ENCODE measurements at places on chromosomes 16 and 17.

DNA sequence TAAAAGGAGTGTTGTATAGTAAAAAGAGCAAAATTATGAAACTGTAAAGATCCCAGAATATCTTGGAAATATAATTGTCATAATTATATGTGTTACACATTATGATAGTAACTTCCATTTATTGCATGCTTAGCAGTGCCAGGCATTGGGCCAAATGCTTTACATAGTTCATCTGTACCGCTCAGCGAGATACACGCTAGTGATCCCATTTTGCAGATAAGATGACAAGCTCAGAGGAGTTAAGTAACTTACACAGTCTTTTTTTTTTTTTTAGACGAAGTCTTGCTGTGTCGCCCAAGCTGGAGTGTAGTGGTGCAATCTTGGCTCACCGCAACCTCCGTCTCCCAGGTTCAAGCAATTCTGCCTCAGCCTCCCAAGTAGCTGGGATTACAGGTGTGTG is 6.8 kb upstream of the EZH1 start:
- no peak for DNase-seq

GRCh38 chr16:75618780-75619179 is 4.3 kb downstream of the ADAT1 start:
- DNase-seq = no peak

DNA sequence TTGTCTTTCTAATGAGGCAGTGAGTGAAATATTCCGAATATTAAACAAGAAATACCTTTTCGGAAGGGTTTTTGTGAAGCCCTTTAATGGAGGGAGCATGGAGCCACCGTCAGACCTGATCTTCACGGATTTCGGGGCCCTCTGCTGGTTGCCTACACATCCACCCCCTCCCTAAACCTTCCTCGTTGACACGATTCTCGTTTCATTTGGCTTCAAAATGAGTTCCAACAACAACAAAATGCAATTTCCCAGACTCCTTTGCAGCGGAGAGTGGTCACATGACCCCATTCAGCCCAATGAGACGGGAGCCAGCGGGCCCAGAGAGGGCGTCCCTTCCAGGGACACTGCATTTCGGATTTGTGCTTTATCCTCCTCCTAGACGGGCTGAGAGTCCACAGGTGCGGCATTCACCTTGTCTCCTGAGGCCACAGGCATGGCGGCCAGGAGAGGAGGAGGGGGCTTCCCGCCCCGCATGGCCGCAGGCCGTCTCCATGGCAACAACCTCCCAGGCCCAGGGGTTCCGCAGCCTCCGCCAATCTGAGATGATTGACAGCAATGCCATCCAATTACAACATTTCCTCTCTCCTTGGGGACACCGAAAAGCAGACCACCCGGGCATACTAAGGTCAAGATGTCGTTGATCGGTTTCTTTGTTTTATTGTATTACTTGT is 259.8 kb downstream of the C16orf95 start:
- no peak for DNase-seq

- no peak for DNase-seq
These were observed 78.7 kb downstream of the ZDHHC7 start for GRCh38 chr16:84932681-84933080.

GRCh38 chr16:70484867-70485266 is 30.5 kb downstream of the FCSK start:
- no peak for DNase-seq

- no peak for DNase-seq
These were observed 107.6 kb upstream of the HLF start for GRCh38 chr17:55157165-55157564.

DNA sequence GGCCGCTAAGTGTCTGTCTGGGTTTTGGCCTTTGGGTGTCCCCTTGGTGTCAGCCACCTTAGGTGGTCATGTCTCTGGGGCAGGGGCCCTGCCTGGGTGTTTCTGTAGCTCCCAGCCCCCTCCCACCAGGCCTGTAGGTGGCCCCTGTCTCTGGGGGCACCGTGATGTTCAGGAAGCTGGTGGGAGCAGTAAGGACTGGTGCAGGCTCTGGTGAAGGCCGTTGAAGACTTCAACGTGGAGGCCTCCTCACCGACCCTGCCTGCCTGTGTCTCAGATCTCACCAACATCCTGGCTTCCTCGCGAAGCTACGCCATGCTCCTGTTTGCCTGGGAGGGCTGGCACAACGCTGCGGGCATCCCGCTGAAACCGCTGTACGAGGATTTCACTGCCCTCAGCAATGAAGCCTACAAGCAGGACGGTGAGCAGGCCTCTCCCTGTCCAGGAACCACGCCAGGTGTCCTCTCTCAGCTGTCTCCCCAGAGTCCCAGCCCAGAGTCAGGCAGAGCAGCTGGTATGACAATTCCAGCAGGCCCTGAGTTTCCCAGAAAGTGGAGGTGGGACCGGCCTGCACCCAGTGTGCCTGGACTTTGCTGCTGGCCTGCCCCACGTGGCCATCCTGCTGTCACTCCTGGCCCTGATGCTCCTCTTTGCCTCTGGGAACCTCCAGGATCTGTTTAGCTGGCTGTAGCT is 2.8 kb downstream of the ACE start:
- DNase-seq = no peak

GRCh38 chr17:19670908-19671307 is 22.4 kb downstream of the ALDH3A2 start:
- DNase-seq = no peak

DNA sequence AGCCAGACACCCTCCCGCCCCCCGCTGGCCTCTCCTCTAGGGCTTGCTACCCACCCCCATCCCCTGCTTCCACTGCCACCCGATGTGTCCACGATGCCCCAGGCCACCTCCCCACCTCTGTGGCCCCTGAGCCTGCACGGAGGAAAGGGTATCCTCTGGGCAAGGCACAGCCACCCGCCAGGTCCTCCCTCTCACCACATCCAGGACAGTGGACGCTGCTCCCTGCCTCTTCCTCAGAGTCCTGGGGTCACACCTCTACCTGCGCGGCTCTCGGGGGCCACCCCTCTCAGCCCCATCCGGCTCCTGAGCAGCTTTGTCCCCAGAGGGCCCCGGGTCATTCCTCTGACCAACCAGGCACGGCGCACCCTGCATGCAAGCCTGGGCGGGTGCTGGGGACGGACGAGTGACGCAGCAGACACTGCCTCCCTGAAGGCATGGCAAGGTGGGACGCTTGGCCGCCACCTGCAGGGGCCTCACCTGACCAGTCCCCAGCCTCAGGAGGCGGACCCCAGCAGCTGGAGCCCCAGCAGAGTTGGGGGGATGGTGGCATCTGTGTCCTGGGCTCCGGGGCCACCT is 24.8 kb downstream of the FLYWCH1 start:
- DNase-seq = no peak

- DNase-seq = no peak
These were observed 654.0 kb downstream of the MAF start for GRCh38 chr16:78946556-78946955.

DNA sequence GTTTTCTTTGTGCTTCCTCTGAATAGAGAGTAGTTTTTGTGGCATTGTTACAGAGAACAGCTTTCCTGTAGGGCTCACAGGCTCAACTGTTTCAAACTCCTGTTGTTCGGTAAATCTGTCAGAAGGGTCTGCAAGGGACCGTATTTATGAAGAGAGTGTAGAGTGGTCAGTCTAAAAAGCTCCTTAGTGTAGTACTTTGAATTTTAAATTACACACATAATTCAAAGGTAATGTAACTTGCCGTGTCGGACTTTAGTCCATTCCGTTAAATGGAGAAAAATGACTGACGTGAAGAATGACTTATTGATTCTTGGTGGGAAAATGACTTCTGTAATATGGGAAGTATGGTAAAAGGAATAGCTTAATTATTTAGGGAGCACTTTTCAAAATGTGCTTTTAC is 190.9 kb downstream of the WWOX start:
- DNase-seq = no peak

GRCh38 chr16:66926961-66927436 is 1.7 kb upstream of the RRAD start:
- DNase-seq = no peak

DNA sequence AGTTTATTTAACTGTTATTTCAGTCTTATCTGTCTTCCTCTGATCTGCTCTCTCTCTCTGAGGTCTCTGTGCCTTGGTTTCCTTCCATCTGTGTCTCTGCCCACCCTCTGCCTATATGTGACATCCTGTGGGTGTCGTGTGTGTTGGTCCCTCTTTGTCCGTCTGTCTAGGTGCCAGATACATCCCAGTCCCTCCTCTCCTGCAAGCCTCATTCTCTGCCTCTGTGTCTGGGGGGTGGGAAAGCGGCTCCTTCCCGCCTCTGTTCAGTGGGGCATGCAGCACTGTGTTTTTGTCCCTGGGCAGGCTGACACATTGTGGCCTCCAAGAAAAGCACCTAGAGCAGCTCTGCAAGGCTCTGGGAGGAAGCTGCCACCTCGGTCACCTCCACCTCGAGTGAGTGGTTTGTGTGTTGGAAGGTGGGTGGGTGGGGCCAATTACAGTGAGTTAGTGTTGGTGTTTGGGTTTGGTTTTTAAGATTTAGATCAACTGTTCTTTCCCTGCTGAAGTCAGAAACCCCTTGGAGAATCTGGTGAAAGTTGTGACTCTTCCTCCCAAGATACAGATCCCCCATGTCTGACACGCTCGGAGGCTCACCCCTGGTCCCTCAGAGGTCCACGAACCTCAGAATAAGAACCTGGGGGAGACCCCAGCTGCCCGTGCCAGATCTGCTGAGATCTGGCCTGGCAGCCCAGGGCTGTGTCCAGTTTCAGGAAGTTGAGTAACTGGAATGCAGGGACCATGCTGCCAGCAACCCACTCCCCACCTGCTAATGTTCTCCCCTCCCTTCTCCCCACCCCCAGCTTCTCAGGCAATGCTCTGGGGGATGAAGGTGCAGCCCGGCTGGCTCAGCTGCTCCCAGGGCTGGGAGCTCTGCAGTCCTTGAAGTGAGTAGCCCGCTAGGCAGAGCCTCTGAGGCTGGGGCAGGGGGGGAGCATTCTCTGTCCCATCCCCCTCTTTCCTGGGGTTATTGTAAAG is 50.9 kb upstream of the CPNE2 start:
- DNase-seq = peak; percentile 93

DNA sequence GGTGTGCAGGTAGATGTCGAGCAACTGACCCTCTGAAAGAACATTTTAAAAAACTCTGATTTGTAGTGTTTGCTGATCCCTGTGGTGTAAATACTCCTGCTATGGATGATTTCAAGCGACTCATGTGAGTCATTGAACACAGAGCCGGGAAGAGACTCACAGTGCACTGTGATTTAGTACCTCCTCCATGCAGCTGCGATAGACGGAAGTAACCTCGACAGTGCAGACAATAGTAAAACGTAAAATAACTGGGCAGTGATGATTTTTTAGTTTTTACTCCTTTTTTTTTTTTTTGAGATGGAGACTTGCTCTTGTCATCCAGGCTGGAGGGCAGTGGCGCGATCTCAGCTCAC is 8.7 kb downstream of the TBX21 start:
- no peak for DNase-seq

DNA sequence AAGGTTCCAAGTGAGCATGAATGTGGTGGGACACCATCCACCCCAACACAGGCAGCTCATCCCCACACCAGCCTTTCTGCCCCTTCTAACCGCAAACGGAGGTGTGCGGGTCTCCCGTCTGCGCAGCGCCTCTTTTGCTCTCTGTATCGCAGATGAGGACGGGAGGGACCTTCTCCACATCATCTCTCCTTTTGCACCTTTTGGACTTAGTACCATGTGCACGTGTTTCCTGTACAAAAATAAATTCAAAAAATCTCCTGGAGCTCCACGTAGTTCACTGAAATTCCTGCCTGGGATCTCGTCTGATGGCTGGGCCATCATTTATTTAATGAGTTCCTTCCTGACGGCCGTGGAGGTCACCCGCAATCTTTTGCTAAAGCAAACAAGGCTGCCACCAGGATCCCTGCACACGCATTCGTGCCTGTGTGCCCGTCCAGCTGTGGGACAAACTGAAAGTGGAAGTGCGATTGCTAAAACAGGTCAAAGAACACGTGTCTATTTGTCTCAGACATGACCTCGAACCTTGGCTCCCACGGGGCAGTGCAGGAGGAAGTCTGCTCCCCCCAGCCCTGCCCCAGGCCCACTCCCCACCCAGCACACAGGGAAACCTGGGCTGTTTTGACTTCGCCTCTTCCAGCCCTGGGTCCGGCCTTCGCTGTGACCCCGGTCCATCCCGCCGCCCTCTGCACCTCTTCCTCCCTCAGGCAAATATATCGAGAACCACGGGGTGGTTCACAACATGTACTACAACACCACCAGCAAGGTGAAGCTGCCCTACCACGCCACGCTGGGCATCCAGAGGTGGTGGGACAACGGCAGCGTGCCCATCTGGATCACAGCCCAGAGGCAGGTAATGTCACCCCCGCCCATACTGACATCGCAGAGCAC is 2.3 kb downstream of the ENPP7 start:
- DNase-seq = peak; percentile 26

DNA sequence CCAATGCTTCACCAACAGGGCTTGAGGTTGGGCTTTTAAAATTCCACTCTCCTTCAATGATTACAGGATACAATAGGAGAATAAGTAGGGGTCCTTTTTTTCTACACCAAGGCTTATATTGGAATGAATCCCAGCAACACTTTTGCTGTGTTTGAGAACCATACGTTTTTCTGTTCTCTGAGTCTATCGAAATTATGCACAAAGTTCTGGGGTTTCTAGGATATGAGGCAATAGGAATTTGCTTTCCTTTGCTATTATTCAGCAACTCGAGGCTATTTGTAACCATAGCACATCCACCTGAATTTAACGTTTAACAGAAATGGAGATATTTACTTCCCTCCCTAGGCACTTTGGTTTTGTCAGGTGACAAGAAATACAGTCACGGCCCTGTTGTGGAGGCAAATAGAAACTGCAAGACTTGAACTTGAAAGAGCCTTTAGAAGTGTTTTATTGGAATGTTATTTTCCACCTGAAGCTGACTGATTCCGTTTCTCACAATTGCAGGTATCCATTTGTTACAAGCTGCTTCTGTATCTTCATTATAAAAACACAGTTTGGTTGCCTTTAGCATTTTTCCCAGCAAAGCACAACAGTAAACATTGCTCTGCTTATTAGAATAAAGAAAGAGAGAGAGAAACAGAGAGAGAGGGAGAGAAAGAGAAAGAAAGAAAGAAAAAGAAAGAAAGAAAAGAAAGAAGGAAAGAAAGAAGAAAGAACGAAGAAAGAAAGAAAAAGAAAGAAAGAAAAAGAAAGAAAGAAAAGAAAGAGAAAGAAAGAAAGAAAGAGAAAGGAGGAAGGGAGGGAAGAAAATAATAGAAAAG is 109.6 kb downstream of the HS3ST3A1 start:
- DNase-seq = no peak

- no peak for DNase-seq
These were observed 43.7 kb downstream of the HSBP1 start for GRCh38 chr16:83851473-83851872.

GRCh38 chr17:75590314-75590761 is 2.7 kb downstream of the MYO15B start:
- DNase-seq = no peak

Data from CD4-positive, alpha-beta T cell treated with Interleukin-17A for 4 hours (primary cell).